CD4-positive, alpha-beta T cell treated with Interleukin-6 at 100 ng/mL for 8 hours (primary cell): ENCODE measurements at places on chromosomes 12 and 14.

DNA sequence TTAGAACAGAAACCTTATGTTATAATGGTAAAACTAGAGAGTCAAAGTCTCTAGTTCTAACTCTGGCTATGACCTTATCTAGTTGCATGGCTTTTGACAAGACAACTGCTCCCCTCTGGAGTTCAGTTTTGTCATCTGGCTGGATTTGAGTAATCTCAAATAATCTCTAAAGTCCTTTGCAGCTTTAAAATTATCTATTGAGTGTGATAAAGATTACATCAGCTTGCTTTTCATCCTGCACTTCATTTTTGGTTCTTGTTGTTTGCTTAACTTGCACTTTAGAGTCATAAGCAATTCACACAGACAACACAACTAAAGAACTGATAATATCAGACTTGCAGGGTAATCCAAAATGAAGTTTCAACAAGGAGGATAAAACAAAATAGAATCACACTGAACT is 2.3 kb downstream of the AKAP5 start:
- no peak for DNase-seq

- DNase-seq = no peak
Measured at GRCh38 chr12:52517888-52518287, 2.3 kb downstream of the KRT5 start.

- DNase-seq = no peak
Measured at GRCh38 chr14:77305696-77306095, 15.0 kb downstream of the POMT2 start.

DNA sequence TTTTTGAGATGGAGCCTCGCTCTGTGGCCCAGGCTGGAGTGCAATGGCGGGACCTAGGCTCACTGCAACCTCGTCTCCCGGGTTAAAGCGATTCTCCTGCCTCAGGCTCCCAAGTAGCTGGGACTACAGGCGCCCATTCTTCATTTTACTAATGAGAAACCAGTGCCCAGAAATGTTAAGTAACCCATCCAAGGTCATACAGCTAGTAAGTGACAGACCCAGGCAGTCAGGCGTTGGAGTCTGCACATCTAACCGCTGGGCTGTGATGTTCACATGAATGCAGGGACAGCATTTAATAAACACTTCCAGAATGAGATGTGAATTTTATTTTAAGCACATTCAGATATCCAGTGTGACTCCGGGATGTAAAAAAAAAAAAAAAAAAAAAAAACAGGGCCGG is 1.3 kb upstream of the TRIP11 start:
- no peak for DNase-seq

- peak; percentile 11 for DNase-seq
Measured at GRCh38 chr14:105989566-105990302, 463.4 kb downstream of the TMEM121 start.

- no peak for DNase-seq
Measured at GRCh38 chr14:34254571-34254970, 207.5 kb downstream of the SPTSSA start.

GRCh38 chr12:120215357-120215735 is 14.4 kb upstream of the RPLP0 start:
- DNase-seq = no peak

- no peak for DNase-seq
Measured at GRCh38 chr12:131096681-131097181, 143.0 kb downstream of the ADGRD1 start.

DNA sequence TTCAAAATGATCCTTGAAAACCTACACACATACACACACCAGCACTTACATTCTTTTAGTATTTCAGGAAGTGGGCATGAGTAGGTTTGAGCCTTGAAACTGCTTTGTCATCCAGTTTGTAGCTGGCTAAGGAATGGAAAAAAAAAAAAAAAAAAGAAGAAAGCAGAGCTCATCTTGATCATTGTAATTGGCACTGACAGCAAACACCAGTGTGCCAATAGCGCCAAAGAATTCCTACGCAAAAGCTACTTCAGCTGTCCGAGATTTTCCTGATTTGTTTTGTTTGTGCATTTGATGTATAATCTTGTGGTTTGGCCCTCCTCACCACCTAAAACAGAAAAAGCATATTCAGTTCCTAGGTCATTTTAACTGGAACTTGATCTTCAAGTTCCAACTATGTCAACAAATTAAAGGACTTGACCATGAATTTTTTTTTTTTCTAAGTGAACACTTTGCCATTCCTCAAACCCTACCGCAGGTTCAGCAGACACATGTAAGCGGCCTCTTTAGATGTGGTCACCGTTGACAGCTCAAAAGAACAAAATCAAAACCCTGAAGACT is 57.3 kb downstream of the FLRT2 start:
- DNase-seq = no peak

DNA sequence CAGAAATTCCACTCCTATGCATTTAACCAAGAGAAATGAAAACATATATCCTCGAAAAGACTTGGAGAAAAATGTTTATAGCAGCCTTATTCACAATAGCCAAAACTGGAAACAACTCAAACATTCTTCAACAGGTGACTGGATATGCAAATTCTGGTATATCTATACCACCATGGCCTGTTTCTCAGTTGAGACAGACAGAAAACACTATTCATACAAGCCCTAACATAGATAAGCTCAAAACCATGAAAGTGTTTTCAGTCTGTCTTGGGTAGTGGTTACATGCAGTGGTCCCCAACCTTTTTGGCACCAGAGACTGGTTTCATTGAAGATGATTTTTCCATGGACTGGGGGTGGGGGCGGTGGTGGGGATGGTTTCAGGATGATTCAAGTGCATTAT is 83.8 kb downstream of the SRGAP1 start:
- DNase-seq = no peak

DNA sequence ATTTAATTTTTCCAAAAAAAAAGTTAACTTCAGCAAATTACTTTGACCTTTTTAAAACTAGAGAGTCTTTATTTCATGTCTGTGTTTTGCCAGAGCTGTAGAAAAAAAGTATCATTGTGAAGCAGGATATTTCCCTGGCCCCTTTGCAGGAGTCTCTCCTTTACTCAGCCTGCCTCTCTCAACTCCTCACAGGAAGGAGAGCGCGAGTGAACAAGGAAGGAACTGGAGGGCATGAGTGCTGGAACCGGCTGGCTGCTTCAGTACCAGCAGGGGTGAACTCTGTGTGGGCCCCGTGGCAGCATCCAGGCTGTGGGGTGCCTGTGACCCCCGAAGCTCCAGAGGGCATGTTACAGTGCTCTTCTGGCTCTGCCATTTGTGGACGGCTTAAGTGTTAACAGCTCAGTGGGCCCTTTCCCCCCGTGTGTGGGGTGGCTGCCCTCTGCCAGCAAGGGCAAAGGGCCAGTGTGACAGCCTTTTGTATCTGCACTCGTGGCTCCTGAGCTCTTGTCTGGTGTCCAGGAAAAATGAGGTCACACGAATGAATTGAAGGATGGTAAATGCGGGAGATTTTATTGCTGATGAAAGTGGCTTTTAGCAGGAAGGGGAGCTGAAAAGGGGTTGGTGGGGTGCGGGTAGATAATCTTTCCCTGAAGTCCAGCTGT is 76.6 kb upstream of the KCNH3 start:
- DNase-seq = no peak

DNA sequence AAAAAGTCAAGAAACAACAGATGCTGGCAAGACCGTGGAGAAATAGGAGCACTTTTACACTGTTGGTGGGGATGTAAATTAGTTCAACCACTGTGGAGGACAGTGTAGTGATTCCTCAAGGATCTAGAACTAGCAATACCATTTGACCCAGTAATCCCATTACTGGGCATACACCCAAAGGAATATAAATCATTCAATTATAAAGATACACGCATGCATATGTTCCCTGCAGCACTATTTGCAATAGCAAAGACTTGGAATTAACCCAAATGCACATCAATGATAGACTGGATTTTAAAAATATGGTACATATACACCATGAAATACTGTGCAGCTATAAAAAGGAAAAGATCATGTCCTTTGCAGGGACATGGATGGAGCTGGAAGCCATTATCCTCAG is 18.0 kb upstream of the CATSPERB start:
- DNase-seq = no peak

DNA sequence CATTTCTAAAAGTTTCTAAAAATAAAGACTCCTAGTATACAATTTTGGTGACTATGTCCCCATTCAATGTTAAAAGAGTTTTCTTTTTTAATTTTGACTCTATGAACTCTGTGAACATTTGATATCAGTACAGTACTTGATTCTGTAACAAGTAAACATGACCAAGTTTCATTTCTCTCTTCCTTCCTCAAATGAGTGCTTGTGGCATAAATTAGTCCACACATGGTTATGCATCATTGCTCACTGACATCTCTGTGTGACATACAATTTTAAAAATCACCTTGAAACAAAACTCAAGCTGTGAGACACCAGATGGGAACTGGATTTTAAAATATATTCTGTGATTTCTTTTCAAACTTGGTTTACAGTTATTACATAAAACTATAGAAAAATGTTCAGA is 253.9 kb upstream of the MDGA2 start:
- DNase-seq = no peak

- DNase-seq = no peak
Measured at GRCh38 chr14:104660597-104660996, 28.8 kb upstream of the INF2 start.
